Glomerular endothelial cell (primary cell): ENCODE measurements at places on chromosomes 7 and 10. TPM values are rescaled to one million over a fixed set of nuclear protein-coding genes. Genes with fewer than 3 reads are reported as not detected.
A peak's percentile ranks its signal among the peaks of the same experiment; 100 is the strongest.

DNA sequence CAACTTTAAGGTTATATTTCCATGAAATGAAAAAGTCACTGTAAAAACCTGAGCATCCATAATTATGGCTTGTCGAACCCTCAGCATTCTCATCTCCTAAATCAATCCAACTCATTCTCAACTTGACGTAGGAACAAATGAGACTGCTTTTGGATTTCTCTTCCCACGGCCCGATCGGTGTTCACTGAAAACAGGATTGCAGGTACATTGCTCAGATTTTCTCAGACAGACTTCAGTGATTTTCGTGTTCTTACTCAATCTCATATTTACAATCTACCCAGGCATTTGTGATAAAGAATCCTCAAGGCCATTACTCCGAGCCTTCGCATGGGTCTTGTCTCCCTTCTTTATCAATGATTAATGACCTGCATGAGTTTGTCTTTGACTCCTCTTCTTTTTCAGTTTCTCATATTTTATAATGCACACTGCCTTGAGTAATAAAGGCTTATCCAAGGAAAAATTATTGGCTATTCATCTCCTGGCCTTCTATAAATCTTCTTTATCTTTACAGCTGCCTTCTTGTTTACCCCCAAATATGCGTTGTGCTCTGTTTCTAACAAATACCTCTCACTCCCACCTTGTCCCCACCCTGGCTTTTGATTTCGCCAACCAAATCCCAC lies 90.4 kb upstream of the MYO3A start:
- no peak for DNase-seq

GRCh38 chr10:94174838-94175237 lies 181.1 kb downstream of the PLCE1 start:
- no peak for DNase-seq

DNA sequence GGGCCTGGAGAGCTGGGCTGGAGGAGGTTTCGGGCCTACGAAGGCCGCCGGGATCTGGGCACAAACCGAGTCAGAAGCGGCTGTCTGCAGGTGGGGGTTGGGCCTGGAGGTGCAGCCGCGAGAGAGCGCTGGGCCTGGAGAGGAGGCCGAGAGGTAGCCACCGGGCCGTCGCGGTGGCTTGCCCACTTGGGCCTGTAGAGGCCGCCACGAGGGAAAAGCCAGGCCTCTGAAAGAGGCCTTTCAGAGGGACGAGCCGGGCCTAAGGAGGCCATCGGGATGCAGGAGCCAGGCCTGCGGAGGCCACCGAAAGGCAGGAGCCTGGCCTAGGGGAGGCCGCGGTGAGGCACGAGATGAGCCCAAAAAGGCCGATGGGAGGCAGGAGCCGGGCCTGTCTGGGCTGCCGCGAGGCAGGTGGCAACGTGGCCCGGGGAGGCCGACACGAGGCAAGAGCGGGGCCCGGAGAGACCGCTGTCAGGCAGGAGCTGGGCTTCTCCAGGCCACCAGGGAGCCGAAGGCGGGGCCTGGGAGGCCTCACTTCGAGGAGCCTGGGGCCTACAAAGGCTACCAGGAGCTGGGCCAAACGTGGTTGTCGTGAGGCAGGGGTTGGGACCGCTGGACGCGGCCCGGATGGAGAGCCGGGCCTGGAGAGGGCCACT lies 25.6 kb downstream of the MDH2 start:
- DNase-seq, result no peak

- DNase-seq, result no peak
Observed at GRCh38 chr10:57420881-57421280, 846.8 kb downstream of the IPMK start.

DNA sequence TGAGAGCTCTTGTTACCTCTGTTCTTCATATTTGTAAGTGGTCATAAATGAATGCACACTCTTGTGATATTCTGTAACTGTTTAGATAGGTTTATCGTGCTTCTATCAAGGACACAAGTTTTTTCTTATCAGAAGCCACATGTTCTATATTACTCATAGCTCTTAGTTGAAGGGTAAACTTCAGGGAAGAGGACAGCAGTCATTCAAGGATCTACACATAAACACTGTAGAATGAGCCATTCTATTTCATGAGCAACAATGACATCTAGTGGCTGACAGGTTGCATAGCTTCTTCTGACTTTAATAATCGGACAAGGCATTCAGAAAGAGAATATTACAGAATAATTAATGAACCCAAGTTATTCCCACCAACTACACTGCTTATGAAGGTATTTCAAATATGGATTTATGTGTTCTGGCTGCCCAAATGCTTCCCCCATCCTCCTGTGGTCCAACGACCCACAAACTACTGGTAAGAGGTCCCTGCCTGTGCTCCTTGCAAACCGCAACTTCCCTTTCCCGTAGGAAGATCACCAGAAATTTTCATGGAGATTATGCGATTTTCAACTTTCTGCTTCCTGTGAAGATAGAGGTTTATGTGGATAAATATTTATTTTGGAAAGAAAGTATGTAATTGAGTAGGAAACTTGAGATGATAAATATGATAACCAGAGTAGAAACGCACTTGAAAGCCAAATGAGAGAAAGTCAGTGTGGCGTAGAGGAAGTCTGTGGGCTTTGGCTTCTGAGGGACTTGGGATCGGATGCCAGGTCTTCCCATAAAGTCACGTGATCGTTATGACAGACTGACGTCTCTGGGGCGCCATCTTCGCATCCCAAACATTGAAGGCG lies 16.8 kb upstream of the ABCB5 start:
- peak; percentile 72 for DNase-seq

DNA sequence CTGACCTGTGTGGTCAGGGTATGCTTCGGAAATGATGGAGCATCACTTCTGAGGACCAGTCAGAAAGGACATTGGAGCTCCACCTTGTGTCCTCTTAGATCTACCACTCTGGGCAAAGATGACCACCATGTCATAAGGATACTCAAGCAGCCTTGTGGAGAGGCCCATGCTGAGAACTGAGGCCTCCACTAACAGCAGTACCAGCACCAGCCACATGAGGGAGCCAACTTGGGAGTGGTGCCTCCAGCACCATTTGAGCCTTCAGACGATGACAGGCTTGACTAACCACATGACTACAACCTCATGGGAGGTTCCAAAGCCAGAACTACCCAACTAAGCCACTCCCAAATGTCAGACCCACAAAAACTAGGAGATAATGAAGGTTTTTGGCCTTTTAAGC lies 116.0 kb downstream of the NPTX2 start:
- no peak for DNase-seq

DNA sequence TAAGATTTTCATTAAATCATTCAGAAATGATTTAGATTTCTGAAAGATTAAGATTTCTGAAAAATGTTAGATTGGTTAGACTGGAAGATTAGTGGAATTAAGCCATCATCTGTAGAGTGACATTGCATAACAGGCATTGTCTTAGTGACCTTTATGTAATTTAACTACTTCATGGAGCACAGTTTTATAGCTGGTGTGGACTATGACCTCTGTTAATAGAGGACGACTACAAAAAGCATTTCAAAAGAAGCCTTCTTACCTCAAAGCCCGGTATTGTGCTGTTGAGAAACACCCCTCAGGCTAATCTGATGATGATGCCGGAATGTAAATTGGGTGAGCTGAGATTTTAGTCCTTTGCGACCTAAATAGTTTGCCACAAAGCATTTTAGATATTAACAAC lies 55.6 kb downstream of the GALNT11 start:
- no peak for DNase-seq

DNA sequence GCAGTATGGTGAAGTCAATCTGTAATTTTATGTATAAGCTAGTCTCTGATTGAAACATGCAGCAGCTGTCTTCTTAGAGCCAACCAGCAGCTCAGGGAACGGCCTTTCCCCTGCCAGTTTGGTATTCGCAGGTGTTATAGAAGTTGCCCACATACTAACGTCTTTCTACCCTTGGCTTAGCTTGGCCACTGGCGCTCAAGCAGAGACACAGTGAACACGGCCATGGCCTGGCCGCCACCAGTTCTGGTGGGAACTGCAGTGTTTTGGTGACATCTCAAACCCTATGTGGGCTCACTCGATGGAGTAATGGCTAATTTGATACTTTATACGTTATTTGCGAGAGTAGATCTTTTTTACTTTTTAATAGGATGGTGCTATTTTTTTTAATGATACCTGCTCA lies 17.1 kb downstream of the EIF4H start:
- DNase-seq, result no peak

- no peak for DNase-seq
Observed at GRCh38 chr7:98038731-98039130, 48.7 kb upstream of the OCM2 start.

- DNase-seq, result no peak
Observed at GRCh38 chr7:122260336-122260735, 44.2 kb downstream of the FEZF1 start.

DNA sequence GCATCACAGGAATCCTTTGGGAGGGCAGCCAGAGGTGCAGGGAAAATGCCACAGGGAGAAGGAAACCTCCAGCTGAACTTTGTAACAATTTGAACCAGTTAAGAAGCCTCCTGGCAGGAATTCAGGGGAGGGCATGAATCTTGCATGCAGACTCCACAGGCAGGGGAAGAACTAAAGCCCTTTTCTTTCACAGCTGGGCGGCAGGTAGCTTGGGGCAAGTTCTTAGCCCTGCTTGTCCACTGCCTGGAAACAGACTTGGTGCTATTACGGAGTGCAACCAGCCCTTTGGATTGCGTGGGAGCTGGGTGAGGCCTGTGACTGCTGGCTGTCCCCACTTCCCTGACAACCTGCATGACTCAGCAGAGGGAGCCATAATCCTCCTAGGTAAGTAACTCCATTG lies 51.7 kb upstream of the ADAM12 start:
- no peak for DNase-seq

DNA sequence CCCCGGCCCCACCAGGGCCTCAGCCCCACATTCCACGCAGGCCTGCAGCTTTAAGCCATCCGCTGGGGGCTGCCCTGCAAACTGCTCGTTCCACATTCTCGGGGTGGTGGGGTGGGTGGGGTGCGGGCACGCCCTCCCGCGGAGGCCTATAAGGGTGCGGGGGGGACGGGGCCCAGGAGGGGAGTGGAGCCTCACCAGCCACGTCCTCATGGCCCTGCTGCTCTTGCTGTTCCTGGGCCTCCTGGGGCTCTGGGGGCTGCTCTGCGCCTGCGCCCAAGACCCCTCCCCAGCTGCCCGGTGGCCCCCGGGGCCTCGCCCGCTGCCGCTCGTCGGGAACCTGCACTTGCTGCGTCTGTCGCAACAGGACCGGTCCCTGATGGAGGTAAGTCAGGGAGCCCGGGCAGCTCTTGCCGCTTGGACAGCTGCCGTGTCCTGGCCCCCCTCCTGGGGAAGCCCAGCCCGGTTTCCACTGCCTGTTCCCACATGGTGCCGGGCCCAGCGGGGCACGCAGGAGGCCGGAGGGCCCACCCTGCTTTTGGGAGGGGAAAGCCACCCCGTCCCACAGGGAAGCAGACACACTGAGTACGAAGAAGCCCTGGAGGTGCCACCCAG lies at the start of gene CYP2W1:
Gene CYP2W1, plus strand, starts transcription at position 178 of the 612 bp plus-strand sequence. Its CDS starts 31 bp downstream, at position 209.
- DNase-seq, result no peak

- no peak for DNase-seq
Observed at GRCh38 chr7:156918635-156919034, 25.7 kb upstream of the LMBR1 start.

DNA sequence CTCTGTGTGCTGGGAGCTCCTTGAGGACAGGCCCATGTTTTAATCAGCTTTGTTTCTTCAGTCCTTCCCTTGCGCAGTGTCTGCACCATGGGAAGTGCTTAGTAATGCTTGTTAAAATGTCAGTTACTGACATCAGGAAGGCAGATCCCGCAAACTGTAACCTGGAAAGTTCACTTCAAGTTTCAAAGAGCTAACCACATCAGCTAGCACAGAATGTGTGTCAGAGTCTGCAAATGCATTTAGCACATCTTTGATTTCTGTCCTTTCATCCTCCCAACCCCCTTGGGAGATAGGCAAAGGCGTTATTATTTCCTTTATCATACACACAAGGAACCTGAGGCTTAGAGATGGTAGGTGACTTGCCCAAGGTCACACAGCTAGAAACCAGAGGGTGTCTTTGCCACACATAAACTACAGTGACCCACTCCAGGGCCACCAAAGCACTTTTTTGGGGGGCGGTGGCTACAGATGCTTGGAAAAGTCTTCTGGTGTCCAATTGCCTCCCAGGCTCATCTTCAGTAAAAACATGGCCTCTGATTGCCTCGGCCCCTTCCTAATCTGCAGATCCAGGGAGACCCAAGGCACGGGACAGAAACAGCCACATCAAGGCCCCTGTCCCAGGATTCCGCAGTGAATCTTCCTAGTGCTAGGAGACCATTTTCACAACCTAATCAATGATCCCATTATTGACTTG lies 116.2 kb upstream of the GPR26 start:
- DNase-seq, result no peak

DNA sequence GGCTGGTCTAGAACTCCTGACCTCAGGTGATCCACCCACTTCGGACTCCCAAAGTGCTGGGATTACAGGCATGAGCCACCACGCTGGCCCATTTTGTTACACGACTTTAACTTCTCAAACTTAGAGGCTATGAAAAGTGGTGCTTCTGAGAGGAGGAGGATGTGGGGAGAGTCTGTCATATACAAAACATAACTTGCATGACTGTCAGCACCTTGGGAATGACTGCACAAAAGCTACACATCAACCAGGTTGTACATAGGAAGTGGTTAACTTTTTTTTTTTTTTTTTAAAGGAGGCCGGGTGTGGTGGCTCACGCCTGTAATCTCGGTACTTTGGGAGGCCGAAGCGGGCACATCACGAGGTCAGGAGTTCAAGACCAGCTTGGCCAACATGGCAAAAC lies 43.4 kb upstream of the GSDME start:
- DNase-seq, result no peak

The PIK3CG gene
- 8.8 and 14.8 TPM in 2 replicates for total RNA-seq

The GPR158 gene
- total RNA-seq, result not detected in 2 replicates

The DNAH11 gene
- under 0.01 and 3.4 TPM in 2 replicates for total RNA-seq

The PTPRN2 gene
- total RNA-seq, result 10.0 and 13.0 TPM in 2 replicates

The FAM237B gene
- not detected in 2 replicates for total RNA-seq

The CHAT gene
- not detected in 2 replicates for total RNA-seq

The KLF6 gene
- total RNA-seq, result 126 and 247 TPM in 2 replicates

The EN2 gene
- total RNA-seq, result not detected in 2 replicates

The ASAH2B gene
- 2.3 TPM in 2 replicates for total RNA-seq

The ANK3 gene
- total RNA-seq, result 7.9 and 12.9 TPM in 2 replicates

The LIPM gene
- not detected in 2 replicates for total RNA-seq

The ALOX5 gene
- total RNA-seq, result not detected in 2 replicates
